ENCODE measurements at places on chromosomes 7 and 10.
A peak's percentile ranks its signal among the peaks of the same experiment; 100 is the strongest.

DNA sequence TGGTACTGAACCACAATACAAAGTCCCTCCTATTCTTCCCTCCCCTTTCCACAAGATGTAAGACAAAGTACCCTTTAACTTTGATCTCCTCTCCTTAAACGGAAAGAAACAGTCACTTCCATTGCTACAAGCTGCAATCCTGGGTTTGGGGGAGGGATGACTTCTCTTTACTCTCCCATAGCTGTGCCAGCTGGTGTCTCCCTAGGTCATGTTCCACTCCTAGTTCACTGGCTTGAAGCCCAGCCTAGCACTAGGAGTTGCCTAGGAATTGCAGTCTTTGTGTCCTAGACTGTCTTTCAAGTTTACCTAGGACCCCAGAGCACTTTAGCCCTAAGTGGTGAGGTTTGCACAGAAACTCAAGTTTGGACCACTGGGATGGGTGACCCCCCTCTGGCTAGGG lies 311.1 kb downstream of the HPSE2 start:
- DNase-seq, result no peak

GRCh38 chr7:18408461-18408860 lies 87.1 kb upstream of the HDAC9 start:
- DNase-seq, result no peak

DNA sequence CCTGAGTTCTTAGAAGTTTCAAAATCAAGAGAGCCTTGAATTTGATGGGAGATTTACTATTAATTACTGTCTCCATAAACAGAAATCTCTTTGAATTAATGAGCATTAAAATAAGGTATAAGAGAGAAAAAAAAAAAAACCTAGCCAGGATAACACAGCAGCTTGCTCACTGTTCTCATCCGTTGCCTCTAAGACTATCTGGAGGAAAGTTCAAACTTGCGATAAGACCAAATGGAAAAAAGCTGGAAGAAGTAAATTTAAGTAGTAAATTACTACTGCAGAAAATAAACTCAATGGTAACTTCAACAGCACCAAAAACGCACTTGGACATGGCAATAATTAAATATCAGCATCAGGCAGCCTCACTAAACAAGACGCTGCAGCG lies 36.7 kb downstream of the GNA12 start:
- no peak for DNase-seq

GRCh38 chr10:16724509-16724908 lies 92.7 kb downstream of the RSU1 start:
- no peak for DNase-seq

DNA sequence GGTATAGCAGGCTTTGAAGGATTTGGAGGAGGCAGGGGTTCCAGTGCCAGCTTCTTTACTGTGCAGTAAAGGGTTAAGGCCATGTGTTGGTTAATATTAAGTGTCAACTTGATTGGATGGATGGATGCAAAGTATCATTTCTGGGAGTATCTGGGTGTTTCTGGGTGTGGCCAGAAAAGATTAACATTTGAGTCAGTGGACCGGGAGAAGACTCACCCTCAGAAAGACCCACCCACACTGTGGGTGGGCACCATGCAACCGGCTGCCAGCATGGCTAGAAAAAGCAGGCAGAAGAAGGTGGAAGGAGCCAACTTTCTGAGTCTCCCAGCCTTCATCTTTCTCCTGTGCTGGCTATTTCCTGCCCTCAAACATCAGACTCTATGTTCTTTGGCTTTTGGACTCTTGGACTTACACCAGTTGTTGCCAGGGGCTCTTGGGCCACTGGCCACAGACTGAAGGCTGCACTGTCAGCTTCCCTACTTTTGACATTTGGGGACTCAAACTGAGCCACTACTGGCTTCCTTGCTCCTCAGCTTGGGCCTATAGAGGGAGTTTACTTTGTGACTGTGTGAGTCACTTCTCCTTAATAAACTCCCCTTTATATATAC lies 6.8 kb upstream of the TRUB1 start:
- DNase-seq, result no peak

- no peak for DNase-seq
Measured at GRCh38 chr7:155544485-155544884, 1.9 kb downstream of the CNPY1 start.

DNA sequence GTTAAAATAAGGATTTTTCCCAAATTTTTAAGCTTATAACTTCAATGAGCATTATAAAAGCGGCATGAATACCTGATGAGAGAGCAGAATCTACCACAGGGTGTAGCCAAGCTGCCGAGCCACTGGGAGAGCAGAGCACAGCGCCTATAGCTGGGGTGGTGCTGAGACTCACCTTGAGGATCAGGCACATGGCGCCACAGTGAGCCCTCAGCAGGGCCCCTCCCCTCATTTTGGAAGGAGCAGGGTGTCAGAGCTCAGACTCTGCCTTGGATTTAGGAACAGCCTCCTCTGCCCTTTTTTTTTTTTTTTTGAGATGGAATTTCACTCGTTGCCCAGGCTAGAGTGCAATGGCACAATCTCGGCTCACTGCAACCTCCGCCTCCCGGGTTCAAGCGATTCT lies 118.6 kb downstream of the SRPK2 start:
- no peak for DNase-seq

DNA sequence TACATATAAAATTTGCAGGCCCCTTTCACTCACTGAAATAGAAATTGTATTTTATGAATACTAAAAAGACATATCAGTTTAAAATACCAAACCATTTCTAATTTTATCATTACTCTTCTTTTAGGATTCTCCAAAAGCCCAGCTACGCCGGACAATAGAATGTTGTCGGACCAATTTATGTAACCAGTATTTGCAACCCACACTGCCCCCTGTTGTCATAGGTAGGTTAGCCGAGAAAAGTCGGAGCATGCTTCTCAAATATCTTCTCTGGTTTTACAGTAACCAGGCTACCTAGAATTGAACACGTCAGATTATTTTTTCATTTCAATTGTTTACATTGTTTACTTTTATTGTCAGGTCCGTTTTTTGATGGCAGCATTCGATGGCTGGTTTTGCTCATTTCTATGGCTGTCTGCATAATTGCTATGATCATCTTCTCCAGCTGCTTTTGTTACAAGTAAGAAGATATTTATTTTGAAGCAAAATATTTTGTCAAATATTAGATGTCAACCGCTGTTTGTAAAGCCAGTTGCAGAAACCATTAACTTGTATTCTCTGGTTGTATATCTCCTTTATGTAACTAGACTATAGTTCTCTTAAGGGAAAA lies 57.6 kb downstream of the MMRN2 start:
- DNase-seq, result peak; percentile 67

DNA sequence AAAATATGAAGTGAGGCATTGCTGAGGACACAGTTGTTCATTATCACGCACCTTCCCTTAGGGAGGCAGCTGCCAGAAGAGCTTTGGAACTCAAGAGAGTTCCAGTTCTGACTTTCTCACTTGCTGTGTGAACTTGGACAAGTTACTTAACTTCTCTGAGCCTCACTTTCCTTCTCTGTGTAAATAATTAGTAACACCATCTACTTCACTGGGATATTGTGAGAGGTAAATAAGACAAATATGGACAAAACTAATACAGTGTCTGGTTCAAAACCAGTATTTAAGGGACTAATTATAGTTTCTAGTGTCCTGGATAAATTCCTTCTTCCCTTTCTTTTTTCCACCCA lies 6.3 kb upstream of the SLC13A4 start:
- no peak for DNase-seq
